Vagina (tissue), 2 donors: ENCODE measurements at places on chromosomes 6 and 20. TPM values are rescaled to one million over a fixed set of nuclear protein-coding genes. Genes with fewer than 3 reads are reported as not detected.

GRCh38 chr6:35922139-35922554, 1.2 kb upstream of the SRPK1 start:
- no peak for DNase-seq

DNA sequence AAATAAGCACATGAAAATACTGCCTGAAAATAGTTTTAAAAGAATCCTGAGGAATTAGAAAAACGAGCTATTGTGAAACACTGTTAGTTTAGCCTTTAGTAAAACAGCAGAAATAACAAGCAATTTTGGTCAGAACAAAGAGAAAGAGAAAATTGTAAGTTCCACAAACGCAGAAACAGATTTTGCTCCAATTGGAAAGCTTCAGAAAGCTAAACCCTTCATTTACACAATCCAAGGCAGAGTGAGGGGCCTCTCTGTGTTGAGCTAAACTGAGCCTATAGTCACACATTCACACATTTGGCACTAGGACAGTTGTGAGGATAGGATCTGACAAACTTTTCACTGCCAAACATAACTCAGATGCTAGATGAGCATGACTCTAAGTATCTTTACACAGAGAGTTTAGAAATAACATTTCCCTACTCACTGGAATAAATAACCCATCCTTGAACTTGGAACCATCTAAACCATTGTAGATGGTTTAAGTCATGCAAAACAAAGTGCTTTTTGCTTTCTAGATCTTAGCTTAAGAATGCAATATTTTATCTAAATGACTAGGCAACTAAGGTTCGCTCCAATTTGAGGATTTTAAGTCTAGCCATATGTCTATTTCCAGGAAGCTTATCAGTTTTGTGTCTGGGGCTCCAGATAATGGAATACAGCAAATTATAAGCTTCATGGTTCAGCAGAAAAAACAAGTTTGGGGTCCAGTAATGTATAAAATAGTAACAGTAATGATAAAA, 122.6 kb downstream of the SGK1 start:
- DNase-seq = no peak

- DNase-seq = no peak
Observed at GRCh38 chr6:108497883-108498282, 62.8 kb upstream of the FOXO3 start.

- no peak for DNase-seq
Observed at GRCh38 chr20:44800391-44801046, 9.8 kb downstream of the RIMS4 start.

- DNase-seq = no peak
Observed at GRCh38 chr20:60408435-60408834, 450.2 kb downstream of the CDH26 start.

- DNase-seq = no peak
Observed at GRCh38 chr20:46205349-46205748, 87.2 kb downstream of the CD40 start.

DNA sequence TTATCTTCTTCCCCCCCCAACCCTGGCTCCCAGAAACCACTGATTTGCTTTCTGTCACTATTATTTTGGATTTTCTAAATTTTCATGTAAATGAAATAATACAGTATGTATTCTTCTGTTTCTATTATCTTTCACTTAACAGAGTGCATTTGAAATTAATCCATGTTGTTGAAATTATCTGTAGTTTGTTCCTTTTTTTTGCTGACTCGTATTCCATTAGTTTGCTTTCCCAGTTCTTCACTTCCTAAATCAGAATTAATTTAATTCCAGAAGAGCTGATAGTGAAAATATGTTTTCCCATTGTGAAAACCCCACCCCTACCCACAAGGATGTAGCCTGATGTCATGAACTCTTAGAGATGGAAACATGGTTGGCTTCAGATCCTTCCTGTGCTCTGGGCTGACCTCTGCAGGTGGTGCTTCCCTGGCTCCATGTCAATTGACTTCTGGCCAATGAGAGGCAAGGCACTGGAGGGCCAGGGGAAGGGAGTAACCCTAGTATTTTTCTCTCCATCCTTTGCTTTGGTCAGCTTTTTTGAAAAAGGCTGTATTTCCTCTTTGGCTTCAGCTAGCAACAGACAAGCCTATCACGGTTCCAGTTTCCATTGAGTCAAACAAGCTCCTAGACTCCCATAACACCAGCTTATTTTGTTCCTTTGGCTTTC, 244.4 kb upstream of the HSF2 start:
- DNase-seq = no peak

GRCh38 chr6:107565165-107565723, 75.3 kb downstream of the SOBP start:
- no peak for DNase-seq

The COL11A2 gene
- total RNA-seq = 0.25 TPM

The SLC17A1 gene
- total RNA-seq = not detected

DNA sequence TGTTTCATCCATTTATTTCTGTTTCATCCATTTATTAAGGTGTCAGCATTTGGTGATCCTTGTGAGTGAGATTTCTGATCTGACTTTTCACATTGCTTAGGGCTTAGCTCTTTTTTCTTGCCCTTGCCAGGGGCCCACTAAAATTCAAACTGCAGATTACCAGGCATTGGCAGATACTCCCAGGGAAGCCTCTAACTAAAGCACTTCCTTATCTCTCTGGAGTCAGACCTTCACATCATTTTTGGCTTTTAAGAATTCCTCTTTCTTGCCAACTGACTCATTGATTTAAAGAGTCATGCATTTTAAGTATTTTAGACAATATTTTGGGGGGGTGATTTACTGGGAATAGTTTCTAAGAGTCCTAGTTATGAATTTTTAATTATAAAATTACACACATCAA, 2.6 kb upstream of the WFDC8 start:
- no peak for DNase-seq

GRCh38 chr6:44176762-44177509, 18.3 kb downstream of the CAPN11 start:
- no peak for DNase-seq

DNA sequence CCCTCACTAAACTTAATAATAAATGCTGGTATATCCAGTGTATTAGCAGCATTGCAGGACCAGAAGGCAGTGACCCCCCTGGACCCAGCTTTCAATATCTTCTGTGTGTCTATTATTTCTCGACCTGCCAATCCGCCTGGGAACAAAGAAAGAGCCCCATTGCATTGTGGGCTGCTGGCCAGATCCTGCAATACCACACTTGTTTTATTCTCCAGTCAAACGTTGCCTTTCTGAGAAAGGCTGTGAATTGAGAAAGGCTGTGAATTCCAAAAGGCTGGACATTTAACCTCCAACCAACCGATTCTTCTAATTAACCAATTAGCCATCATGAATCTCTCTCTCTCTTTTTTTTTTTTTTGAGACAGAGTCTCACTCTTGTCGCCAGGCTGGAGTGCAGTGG, 1.5 kb upstream of the MTO1 start:
- no peak for DNase-seq

- no peak for DNase-seq
Observed at GRCh38 chr6:105432797-105433196, 29.9 kb upstream of the PREP start.

GRCh38 chr6:42281570-42281969, 63.9 kb upstream of the MRPS10 start:
- DNase-seq = no peak

GRCh38 chr20:49323622-49324238, 45.9 kb upstream of the ZNFX1 start:
- no peak for DNase-seq

The PSORS1C1 gene
- 9.6 TPM for total RNA-seq

The CLIC5 gene
- total RNA-seq = 3.4 TPM

DNA sequence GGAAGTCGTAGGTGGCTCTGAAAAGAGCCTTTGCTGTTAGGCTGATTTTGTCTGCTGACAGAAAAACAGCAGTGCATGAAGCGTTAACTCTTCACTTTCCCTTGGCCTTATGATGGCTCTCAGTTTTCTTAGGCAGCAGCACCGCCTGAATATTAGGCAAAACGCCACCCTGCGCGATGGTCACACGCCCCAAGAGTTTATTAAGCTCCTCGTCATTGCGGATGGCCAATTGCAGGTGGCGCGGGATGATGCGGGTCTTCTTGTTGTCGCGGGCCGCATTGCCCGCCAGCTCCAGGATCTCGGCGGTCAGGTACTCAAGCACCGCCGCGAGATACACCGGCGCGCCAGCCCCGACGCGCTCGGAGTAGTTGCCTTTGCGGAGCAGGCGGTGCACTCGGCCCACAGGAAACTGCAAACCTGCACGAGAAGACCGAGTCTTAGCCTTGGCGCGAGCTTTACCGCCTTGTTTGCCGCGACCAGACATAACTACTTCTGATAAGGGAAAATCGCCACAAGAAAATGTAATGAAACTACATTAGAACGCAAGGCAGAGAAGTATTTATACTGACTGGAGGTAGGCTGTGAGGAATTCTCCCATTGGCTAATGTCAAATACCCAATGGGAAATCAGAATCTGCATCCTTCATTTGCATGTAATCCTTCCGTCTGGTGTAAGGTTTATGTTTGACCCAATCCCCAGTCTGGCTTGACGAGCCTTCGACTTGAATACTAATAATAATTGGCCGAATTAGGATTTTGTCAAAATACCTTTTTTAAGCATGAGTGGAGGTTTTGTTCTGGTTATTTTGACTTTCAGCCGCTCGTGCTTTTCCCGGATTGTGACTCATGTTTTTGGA, 53.9 kb upstream of the HFE start:
- no peak for DNase-seq

The JPH2 gene
- total RNA-seq = 13.8 TPM

DNA sequence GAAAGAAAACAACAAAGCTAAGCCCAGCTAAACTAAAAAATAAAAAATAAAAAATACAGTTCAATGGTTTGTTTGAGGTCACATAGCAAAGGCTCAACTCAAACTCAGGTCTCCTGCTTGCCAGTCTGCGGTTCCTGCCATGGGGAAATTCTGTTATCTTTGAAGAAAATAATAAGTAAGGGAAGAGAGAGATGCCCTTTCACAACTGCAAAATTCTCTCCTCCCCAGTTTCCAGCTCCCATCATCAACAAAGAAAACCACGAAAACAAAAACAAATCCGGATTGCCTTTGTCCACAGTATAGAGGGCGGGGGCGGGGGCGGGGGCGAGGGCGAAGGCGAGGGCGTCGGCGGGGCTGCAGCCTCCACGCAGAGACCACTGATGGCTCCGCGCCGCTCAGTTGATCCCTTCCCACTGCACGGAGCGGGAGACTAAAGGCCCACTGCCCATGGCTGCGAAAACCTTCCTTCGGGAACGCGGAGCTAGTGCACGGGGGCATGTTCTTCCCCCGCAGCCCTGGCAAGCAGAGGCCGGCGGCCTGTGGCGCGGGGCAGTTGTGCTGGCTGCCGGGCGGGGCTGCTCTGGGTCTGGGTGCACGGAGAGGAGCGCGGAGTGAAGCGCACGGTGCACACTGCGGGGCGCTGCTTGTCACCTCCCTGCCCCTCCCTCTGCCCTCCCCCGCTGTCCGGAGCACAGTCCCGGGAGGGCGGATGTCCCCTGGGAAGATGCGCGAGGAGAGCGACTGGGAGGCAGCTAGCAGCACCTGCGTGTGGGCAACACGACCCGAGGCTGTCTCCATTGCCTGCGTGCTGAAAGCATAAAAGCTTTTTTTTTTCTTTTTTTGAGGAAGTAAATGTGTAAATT, 54.1 kb upstream of the TPD52L1 start:
- no peak for DNase-seq

DNA sequence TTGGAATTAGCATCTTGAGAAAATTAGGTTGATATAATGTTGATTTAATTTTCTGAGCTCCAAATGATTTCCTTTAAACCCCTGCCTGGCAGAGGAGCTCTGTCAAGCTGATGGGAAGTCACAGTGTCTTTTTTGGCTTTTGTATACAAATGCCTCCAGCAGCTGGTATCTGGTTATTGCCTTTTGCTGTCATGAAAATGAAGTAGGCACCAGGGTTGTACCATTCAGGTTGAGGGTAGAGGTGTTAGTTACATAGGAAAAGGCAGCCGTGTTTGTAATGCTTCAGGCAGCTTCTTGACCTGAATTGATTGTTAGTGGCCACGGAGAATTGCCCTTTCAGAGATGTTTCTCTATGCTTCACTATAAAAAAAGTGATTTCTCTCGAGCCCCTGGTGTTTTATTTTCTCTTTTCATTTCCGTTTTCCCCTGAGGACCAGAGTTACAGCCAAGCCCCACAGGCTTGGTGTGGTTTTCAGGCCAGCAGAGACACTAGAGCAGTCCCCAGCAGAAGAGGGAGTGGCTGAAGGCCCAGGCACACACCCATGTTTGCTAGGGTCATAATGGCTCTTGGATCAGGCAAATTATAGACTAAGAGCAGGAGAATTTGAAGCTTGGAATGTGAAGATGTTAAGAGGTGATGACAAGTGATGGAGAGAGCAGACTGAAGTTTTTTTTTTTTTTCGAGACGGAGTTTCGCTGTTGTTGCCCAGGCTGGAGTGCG, 21.6 kb downstream of the CMTR1 start:
- no peak for DNase-seq

DNA sequence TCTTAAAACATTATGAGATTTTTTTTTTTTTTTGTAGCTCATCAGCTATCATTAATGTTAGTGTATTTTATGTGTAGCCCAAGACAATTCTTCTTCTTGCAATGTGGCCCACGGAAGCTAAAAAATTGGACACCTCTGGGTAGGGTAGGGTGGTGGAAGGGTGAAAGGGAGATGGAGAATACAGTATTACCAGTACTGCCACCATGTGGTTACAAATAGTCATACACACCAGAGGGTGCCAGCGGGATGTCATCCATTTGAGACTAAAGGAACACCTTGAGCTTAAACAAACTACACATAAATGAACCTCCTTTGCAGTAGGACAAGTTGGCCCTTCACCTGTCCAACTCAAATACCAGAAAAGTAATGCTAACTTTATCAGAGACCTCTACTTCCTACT, 601.9 kb downstream of the HTR1B start:
- no peak for DNase-seq

The COL10A1 gene
- total RNA-seq = not detected

GRCh38 chr20:18778690-18779392, 34.7 kb upstream of the SCP2D1 start:
- DNase-seq = no peak

The SLC52A3 gene
- total RNA-seq = 1.7 TPM

The CCN6 gene
- not detected for total RNA-seq

- no peak for DNase-seq
Observed at GRCh38 chr6:132683543-132683942, 24.6 kb upstream of the TAAR1 start.

DNA sequence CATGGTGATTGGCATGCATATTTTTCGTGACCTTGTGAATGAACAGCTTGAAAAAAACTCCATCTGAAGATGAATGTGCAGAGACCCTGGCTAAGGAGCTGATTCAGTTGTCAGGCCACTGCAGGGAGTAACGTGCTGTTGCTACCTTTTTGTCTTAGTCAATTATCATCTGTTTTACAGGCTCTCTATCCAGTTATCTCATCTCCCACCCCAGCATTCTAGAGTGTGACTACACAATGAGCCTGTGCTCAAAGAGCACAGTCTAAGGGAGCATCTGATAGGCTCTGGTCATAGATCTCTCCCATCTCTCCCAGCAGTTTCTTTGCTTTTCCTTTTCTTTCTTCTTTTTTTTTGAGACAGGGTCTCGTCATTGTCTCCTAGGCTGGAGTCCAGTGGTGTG, 45.5 kb downstream of the NDRG3 start:
- no peak for DNase-seq

The CYP39A1 gene
- total RNA-seq = 5.4 TPM

- no peak for DNase-seq
Observed at GRCh38 chr6:56899311-56899710, 55.6 kb upstream of the BEND6 start.
